Anterior cingulate cortex (tissue), 58 donors: ENCODE measurements at places on chromosomes 2 and 18.
A peak's percentile ranks its signal among the peaks of the same experiment; 100 is the strongest.

DNA sequence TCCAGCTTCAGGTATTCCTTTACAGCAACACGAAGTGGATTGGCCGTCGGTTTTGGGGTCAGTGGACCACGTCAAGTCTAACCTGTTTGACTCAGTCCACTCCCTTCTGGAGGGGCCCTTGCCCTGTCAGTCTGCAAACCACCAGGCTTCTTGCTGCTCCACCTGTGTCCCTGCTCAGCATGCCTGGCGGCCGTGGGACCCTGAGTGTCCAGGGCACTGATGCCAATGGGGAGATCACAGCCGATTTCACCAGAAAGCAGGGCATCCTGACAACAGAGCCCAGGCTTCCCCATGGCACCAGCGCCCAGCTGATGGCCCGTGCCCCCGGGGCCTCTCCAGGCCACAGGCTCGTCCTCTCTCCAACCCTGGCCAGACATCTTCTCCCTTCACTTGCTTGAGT, 41.2 kb upstream of the HS6ST1 start:
- no peak for DNase-seq

- no peak for DNase-seq
Observed at GRCh38 chr2:189982780-189983394, 79.6 kb downstream of the MSTN start.

GRCh38 chr18:22591222-22591621, 173.5 kb upstream of the CTAGE1 start:
- no peak for DNase-seq

GRCh38 chr2:171436307-171436706, 2.3 kb downstream of the DCAF17 start:
- DNase-seq = no peak

- no peak for DNase-seq
Observed at GRCh38 chr18:55912071-55912470, 324.1 kb upstream of the TCF4 start.

- no peak for DNase-seq
Observed at GRCh38 chr2:174840436-174840835, 76.2 kb upstream of the CHRNA1 start.

DNA sequence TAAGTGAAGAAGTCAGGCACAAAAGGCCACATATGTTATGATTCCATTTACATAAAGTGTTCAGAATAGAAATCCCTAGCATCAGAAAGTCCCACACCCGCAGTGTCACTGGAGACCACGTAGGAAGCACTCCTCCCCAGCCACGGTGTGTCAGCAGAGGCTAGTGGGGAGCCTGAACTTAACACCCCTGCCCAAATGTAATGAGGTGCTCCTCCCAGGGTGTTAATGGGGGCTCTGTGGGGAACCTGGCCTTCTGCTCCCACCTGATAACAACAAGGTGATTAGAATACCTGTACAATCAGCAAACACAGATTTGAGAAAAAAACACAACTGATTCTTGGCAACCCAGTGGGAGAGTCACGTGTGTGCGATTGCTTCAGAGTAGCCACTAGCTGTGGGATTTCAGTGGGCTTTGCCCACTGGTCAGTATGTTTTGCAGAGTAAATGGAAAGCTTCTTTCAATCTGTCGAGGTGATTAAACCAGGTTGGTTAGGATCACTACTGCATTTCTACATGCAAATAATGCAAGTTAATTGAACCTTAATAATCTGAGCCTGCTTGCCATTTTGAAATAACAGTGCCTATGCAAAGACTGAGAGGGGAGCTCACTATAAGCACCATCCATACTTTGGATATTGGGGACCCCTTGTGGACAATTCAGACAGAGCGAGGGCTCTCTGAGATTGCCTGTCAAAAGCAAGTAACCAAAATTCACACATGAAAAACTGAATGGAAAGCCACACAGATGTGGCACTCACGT, 20.6 kb upstream of the ATRAID start:
- no peak for DNase-seq

GRCh38 chr2:46351750-46352138, 54.5 kb downstream of the EPAS1 start:
- no peak for DNase-seq

GRCh38 chr18:63511285-63511684, 30.9 kb upstream of the SERPINB12 start:
- DNase-seq = no peak

GRCh38 chr2:143205106-143205764, 76.0 kb downstream of the ARHGAP15 start:
- no peak for DNase-seq

- DNase-seq = no peak
Observed at GRCh38 chr2:164717000-164717803, 95.9 kb upstream of the GRB14 start.

DNA sequence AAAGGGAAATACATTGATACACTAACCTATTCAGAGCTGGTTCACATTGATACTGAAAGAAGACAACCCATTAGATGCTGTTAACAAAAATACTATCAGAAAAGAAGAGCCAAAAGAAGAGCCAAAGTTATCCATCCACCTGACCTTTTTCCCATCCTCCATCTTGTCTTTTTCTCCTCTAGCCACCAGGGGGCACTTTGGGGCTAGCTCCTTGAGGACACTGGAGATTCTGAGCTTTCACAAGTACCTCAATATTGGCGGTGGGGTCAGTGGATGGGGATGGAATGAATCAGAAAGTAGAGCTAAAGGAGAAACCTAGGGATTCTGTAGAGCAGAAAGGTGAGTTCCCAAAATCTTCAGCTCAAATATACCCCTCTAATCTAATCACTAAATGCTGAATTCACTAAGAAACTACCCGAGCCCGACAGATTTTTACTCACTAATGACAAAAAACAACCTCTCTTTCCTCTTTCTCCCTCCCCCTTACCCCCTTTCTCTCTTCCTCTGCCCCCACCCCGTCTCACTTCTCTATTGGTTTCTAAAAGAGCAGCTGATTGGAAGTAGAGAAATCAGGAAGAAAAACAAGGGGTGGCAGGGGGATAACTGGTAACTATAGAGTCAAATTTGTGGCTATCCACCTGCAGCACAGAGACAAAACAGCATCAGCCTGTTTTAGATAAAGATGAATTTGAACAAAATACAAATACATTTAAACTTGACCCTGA, 203.3 kb downstream of the TCF4 start:
- no peak for DNase-seq

DNA sequence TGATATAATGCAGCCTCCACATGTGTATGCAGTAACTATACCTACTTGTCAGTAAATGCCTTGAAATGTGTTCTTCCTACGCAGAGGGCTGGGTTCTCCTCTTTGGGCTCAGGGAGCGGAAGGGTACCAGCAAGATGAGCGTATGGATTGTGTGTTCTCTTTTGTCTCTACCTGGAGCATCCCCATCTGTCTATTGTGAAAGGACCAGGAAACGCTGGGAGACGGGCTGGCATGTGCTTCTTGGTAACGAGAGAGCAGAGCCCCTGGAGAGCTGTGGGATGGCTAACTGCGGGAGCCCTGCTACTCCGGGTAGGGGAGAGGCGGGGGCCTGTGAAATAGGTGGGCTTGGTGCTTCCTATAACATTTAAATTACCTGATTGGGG, 80.9 kb downstream of the BCL2 start:
- no peak for DNase-seq

GRCh38 chr2:10912796-10913455, 1.2 kb downstream of the KCNF1 start:
- no peak for DNase-seq

GRCh38 chr2:223914324-223914723, 30.8 kb downstream of the WDFY1 start:
- DNase-seq = no peak

GRCh38 chr18:67964462-67964861, 447.9 kb upstream of the DSEL start:
- DNase-seq = no peak

- no peak for DNase-seq
Observed at GRCh38 chr2:201962774-201963562, 70.7 kb upstream of the FZD7 start.

GRCh38 chr18:6959110-6959509, 158.5 kb downstream of the LAMA1 start:
- DNase-seq = no peak

- DNase-seq = no peak
Observed at GRCh38 chr18:48486754-48487153, 52.1 kb upstream of the CTIF start.

- peak; percentile 67 for DNase-seq
Observed at GRCh38 chr2:19078709-19079108, 279.7 kb downstream of the OSR1 start.

- no peak for DNase-seq
Observed at GRCh38 chr2:20496076-20496872, 49.4 kb downstream of the RHOB start.

GRCh38 chr2:236684504-236685256, 115.1 kb downstream of the ACKR3 start:
- no peak for DNase-seq
